ENCODE measurements at places on chromosomes 4 and X.

- no peak for DNase-seq
Observed at GRCh38 chrX:1453395-1453783, 680 bp upstream of the ASMTL start.

DNA sequence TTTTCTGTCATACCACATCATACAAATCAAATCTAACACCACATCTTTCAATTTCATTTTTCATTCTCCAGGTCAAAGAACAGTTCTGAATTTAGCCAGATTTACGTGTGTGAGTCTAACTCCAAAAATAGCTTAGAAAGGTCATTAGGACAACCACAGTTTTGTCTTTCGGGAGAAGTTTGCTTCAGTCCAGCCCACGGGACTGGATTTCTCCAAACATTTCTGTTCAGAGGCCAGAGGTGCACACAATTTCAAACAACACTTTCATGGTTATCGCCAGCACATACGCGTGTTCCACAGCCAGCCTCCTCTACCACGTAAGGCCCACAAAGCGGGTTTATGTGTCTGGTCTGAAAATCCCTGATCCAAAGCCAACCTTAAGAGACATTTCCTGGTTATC is 65.9 kb downstream of the VEGFC start:
- no peak for DNase-seq

DNA sequence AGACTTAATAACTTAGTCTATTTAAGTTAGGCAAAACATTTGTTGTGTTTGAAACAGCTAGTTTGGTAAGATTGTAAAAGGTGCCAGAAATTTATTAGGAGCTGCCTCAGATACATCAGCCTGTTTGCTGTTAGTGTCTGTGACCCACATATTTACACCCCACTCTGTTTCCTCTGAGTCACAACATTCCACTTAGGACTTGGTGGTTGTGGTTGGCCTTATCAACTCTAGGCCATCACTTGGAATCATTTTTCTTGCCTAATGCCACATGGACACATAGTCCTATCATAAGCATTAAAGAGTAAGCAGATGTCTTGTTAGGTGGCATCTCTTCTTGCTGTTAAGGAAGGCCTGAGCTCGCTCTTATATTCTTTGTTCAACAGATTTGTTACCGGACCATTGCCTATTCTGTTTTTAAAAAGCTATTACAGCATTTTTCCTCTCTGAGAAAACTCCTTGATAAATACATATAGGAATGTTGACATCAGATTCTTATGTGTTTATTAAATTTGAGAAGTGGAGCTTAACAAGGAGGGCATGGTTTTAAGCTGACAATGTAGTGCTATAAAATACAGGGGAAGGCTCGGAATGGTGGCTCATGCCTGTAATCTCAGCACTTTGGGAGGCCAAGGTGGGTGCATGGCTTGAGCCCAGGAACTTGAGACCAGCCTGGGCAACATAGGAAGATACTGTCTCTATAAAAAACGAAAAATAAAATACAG is 51.2 kb upstream of the PGRMC2 start:
- no peak for DNase-seq

- no peak for DNase-seq
Observed at GRCh38 chr4:4284827-4285618, 4.9 kb downstream of the LYAR start.

GRCh38 chr4:6052679-6053078 is 34.4 kb upstream of the C4orf50 start:
- no peak for DNase-seq

- no peak for DNase-seq
Observed at GRCh38 chr4:187108845-187109244, 385.2 kb upstream of the FAT1 start.

- no peak for DNase-seq
Observed at GRCh38 chrX:118596390-118596789, 100.8 kb downstream of the DOCK11 start.

GRCh38 chr4:28225689-28226353 is 1365.2 kb downstream of the STIM2 start:
- DNase-seq: no peak

GRCh38 chr4:80263541-80264351 is 2.7 kb upstream of the FGF5 start:
- DNase-seq: no peak

GRCh38 chr4:154421618-154422017 is 70.0 kb downstream of the DCHS2 start:
- no peak for DNase-seq

DNA sequence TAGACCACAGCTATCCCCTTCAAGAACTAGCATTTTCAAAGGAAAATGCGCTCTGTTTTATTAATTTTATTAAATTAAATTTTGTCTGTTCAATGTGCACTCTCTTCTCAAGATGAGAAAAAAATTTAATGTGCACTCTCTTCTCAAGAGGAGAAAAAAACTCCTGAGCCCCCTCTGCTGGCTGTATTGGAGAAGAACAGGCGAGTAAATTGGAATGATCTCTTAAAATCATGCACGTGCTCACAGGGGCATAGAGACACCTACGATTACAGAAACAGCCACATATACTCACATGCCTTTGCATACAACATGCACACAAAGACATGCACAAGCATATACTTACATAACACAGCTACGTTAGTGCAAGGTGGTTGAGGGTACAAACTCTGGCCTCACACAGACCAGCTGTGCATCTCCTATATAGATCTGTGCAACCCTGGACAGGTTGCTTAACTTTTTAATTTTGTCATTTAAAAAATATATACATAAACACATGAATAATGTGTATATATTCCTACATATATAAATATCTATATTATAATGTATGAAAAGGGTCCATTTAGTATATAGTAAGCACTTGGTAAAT is 176.2 kb upstream of the CXorf66 start:
- no peak for DNase-seq

- DNase-seq: no peak
Observed at GRCh38 chrX:130876226-130876625, 26.8 kb downstream of the ENOX2 start.

- no peak for DNase-seq
Observed at GRCh38 chr4:141763374-141763773, 127.0 kb downstream of the IL15 start.

DNA sequence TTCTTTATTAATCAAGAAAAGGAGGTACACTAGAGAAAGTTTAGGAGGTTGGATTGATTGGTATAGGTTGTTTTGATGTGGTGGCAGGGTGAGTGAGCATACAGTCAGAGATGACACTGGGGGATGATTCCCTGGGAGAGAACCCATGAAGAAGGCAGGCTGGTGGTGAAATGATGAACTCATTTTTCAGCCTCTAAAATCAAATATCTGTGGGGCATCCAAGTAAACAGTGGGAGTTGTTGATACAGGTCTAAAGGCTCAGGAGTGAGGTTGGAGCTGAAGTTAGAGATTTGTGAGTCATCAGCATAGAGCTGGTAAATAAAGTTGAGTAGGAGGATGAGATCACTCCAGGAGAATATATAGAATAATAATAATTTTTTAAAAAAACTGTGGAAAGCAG is 10.0 kb upstream of the AP1S2 start:
- no peak for DNase-seq

DNA sequence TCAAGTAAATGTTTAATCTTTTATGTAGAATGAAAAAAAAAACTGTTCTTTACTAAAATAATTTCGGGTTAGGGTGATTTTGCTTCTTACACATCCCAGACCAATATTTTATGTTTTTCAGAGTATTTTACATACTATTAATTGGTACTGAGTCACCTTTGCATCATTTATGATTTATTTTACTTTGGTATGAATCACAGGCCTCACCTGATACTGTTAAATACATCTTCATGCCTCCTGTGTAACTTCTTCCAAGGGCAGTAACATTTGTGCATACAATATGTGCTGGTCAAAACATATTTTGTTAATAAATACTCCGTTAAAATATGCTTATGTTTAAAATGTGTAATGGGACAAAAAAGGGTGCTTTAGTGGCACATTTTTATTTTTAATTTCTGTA is 529.6 kb downstream of the ZNF674 start:
- DNase-seq: no peak

GRCh38 chr4:87967193-87967592 is 8.3 kb upstream of the SPP1 start:
- no peak for DNase-seq

- DNase-seq: no peak
Observed at GRCh38 chr4:182091128-182091527, 152.1 kb upstream of the TENM3 start.

GRCh38 chrX:66731398-66731797 is 92.5 kb upstream of the EDA2R start:
- no peak for DNase-seq

- no peak for DNase-seq
Observed at GRCh38 chrX:67720344-67720743, 176.5 kb downstream of the AR start.

GRCh38 chrX:48083706-48084105 is 12.3 kb upstream of the ZNF630 start:
- DNase-seq: no peak

- no peak for DNase-seq
Observed at GRCh38 chrX:72122621-72123337, 8.9 kb downstream of the RTL5 start.

DNA sequence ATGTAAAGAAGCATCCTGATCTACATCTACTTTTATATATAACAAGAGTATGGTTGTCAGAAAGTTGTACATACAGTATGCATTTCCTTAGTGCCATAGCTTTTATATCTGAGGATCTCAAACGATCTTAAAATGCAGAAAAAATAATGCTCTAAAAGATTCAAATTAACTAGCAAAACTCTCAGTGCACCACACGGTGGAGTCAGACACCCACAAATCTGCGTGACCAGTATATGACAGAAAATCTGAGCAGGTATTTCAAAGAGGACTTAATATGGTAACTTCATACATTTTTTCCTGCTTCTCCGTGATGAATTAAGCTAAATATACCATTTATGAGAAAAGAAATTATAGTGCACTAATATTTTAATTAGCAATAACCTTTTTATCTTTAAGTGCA is 803.0 kb downstream of the DMD start:
- DNase-seq: no peak

GRCh38 chr4:70187216-70187615 is 8.3 kb upstream of the ODAM start:
- DNase-seq: no peak

DNA sequence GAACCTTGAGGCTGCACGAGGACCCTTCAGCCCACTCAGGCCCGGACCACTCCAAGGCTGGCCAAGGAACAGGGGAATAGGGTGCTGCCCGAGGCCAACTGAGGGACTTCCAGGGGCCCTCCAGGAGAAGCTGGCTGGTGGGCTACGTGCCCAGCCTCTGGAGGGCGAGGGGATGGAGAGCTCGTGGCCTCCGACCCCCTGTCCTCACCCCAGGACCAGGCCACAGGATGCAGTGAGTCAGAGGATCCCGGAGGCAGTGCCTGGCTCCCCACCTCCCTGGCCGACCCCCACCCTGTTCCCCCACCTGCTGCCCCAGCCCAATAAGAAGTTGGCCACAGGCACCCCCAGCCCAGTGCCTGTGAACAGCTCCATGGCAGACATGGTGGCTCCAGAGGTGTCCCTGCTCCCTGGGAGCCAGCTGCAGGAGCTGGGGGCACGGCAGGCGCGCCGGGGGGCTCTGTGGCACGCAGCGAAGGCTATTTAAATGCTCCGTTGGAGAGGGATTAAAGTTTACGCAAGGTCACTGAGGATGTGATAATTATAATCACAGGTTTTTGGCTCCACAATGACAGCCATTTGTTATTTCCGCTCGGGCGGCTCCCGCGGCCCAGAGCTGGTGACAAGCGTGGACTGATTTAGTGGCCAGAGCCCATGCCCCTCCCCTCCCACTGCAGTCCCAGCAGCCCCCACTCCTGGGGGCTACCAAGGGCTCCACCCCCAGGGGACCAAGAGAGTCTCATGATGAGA is 95.7 kb upstream of the NKX1-1 start:
- no peak for DNase-seq

DNA sequence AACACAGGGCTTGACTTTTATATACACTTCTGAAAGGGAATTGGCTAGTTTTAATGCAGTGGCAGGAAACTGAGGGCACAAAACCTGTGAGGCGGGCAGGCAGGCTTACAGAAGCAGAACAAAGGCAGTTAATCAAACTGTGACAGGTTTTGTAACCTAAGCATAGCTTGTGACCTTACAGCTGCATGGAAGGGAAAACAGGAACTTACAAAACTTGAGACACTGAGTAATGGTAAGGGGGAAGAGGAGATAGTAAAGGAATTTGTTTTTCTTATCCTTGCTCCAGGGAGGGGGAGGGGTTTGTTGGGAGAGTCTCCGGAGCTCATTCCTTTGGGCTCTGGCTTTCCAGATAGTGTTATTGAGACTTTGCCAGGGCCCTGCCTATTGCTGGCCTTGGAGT is 55.6 kb downstream of the SLITRK4 start:
- DNase-seq: no peak

DNA sequence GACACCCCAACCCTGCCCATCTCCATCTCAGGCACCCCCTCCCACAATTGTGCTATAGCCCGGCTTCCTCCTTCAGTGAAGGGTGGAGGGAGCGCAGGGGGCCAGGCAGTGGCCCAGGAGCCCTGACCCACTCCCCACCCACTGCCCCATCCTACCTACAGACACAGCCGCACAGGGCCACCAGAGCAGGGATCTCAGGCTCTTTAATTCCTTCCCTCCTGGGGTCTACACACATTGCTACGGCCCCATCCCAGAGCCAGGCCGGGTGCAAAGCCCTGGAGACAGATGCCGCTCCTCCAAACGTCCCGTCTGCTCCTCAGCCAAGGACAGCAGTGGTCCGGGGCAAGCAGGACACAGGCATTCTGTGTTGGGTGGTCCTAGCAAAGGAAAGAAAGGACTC is 12.8 kb upstream of the DUSP9 start:
- no peak for DNase-seq

DNA sequence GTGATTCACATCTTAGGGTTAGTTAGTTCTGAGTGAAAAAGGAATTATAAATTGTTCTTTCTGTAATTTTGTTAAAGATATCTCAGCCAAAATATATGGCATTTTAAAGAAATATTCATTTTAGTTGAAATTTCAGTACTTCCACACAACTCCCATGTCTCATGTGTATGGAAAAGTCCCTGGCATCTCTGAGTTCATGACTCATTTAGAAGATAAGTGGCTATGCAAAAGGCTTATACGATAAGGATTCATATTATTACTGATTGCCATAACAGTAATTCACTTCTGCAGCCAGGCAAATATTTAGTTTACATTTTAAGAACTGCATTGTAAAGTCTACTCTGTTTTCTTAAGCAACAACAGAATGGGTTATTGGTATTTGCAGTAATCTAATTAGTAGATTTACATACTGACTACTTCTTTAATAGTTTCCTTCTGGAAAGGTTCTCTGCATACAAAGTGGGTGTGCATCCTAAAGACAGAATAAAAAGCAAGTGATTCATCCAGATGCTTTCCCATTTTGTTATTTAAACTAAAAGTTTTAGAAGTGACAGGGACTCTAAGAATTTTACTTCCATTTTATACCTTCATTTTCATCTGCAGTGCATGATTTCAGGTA is 682.4 kb upstream of the PABPC4L start:
- DNase-seq: no peak

GRCh38 chr4:4843635-4844291 is 15.7 kb upstream of the MSX1 start:
- DNase-seq: no peak

DNA sequence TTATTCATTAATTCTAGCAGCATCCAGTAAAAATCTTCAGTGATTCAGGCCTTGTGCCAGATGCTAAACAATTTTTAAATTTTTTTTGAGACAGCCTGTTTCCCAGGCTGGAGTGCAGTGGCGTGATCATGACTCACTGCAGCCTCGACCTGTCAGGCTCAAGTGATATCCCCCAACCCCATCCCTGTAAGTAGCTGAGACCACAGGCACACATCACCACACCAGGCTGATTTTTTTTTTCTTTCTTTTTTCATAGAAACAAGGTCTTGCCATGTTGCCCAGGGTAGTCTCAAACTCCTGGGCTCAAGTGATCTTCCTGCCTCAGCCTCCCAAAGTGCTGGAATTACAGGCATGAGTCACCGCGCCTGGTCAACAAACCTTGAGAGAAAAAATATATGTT is 705.5 kb downstream of the ARAP2 start:
- DNase-seq: no peak
